ENCODE measurements at places on chromosomes 4 and X.

- ATAC-seq, result no peak
Measured at GRCh38 chrX:63758011-63758410, 27.0 kb downstream of the ARHGEF9 start.

DNA sequence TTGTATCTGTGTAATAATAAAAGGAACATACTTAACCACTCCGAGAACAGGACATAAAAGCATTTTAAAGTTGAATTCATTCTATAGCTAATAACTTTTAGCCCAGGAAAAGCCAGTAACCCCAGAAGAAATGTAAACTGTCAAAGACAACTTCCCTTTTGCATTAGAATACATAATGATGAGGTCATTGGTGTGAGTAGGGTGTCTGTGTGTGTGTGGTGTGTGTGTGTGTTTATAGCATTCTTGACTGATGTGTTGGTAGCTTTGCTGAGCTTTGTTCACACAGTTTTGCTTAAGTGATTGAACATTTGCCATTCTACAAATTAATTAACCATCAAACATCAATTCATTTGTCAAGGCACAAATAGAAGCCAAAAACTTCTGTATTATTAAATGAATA lies 559.6 kb downstream of the ARAP2 start:
- ATAC-seq, result no peak

DNA sequence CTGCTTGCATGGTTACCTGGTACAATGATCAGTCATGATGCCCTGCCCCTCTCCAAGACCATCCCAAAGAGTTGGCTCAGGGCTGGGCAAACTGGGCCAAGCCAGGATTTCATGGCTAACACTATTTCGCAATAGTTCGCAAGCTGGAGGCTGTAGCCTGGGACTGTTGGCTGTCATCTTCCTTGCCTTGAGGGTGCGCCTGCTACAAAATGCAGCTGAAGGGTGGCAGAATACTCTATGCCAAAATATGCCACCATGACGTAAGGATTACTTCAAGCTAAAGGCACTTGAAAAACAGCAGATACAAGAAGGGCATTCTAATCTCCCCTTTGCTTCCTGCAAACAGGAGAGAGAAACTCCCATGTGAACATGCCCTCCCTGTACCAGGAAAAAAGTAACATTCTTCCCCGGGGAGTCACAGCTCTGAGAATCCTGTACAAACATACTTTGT lies 21.0 kb downstream of the SAT1 start:
- peak; percentile 81 for ATAC-seq

DNA sequence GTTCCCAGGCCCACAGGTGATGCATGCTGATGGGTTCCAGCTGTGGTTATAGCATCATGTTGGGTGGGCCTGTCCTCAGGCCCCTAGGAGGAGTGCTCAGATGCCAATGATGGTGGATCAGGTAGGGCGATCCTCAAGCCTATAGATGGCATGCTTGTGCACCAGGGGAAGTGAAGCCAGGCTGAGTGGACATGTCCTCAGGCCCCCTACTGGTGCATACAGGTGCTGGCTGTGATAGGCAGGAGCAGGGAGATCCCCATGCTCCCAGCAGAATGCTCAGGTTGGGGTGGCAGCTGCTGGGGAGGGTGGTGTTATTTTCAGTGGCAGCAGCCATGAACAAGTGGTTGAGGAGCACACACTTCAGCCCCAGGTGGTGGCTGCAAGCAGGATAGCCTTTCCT lies 96.0 kb downstream of the SMARCA1 start:
- ATAC-seq, result no peak

GRCh38 chr4:89157488-89158024 lies 46.2 kb downstream of the TIGD2 start:
- no peak for ATAC-seq

- no peak for ATAC-seq
Measured at GRCh38 chrX:12993826-12994225, 18.9 kb downstream of the TMSB4X start.

GRCh38 chrX:77442728-77443127 lies 4.5 kb upstream of the FGF16 start:
- peak; percentile 92 for ATAC-seq

DNA sequence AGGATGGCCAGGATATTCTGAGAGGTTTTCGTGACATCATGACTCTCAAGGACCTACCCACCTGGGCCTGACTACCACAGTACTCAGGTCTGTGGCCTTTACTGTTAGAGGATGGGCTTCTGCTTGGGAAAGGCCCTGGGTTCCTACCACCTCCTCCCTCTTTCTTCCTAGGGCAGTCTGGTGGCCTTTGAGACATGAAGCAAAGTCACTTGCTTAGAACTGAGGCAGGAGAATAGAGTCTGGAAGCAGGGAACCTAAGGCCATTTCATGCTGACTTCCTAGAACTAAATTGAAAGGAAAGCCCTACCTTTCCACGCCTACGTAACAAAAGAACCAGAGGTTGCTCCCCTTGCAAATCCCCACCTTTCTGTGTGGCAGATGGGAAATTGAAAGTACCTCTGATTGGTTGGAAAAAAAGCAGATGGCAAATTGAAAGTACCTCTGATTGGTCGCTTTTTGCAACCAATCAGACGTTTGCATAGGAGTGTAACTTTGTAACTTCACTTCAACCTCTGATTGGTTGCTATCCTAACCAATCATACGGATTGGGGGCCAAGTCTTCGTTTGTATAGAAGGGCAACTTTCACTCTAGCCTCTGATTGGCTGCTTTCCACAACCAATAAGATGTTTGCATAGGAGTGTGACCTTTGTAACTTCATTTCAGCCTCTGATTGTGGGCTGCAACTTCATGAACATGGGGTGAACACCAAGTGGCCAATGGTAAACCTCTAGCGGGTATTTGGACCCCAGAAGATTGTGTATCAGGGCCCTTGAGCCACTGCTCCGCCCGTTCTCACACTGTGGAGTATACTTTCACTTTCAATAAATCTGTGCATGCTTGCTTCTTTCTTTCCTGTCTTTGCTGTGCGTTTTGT lies 9.9 kb upstream of the AKAP14 start:
- peak; percentile 41 for ATAC-seq

DNA sequence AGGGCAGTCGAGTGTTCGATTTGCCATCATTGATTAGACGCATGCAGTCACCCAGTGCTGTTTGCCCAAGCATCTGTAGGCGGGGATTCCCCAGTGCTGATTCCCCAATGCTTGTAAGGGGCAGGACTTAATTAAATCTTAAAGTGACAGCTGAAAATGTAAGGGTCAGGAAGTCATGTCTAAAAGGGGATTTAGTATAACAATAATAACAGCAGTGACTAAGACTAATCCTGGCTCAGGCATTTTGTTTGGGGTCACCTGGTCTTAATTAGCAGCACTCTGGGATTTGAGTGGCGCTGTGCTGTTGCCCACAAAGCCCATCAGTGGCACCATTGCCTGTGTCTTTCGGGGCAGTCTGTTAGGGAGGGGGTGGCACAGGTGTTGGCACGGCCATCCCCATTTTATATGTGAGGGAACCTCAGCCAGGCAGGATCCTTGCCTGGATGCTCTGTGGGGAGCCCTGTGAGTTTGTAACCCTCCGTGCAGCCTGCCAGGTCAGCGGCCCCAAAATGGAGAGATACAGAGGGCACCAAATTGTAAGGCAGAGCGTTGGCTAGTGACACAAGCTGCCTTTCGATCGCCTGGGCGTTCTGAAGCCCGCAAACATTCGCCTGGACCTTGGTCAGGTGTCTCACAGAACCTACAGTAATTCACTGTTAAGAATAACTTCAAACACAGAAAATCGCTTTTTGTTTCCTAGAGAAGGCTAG lies 146.7 kb downstream of the TBL1X start:
- peak; percentile 71 for ATAC-seq

DNA sequence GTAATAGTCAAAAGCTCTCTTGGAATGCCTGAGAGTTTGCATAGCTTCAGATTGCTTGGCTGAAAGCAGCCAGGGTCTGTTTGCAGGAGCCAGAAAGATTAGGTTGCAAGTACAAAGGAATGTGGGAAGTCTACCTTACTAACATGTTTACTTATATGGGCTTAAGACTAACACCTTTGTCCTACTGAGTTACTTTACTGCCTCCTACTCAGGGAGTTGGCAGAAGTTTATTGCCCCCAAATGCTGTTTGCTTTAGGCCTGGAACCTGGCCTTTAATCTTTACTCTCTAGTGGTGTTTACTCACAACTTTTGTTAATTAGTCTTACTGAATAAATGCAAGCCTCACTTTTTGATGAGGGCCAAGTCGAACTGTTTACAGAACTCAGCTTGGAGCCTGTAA lies 219.4 kb upstream of the ZC4H2 start:
- ATAC-seq, result no peak
